Muscle of back (tissue), 13 donors: ENCODE measurements at places on chromosomes 11 and 22. TPM values are rescaled to one million over a fixed set of nuclear protein-coding genes. Genes with fewer than 3 reads are reported as not detected.

The MYRF gene
- 1.3 TPM for polyA plus RNA-seq

The ALG12 gene
- 11.3 TPM for polyA plus RNA-seq

The PLEKHB1 gene
- 1.2 TPM for polyA plus RNA-seq

The POU2AF1 gene
- 0.27 TPM for polyA plus RNA-seq

The SYT7 gene
- 2.6 TPM for polyA plus RNA-seq

The AGBL2 gene
- 0.63 TPM for polyA plus RNA-seq

The MUC6 gene
- 0.33 TPM for polyA plus RNA-seq

The RFPL1 gene
- 0.42 TPM for polyA plus RNA-seq

The UBQLN3 gene
- not detected for polyA plus RNA-seq

The GNB1L gene
- polyA plus RNA-seq, result 2.1 TPM

The ASRGL1 gene
- polyA plus RNA-seq, result 2.5 TPM

The BDNF gene
- 1.7 TPM for polyA plus RNA-seq
